ENCODE measurements at places on chromosomes 1 and 21. TPM values are rescaled to one million over a fixed set of nuclear protein-coding genes. Genes with fewer than 3 reads are reported as not detected.
A peak's percentile ranks its signal among the peaks of the same experiment; 100 is the strongest.

The BGLAP gene
- total RNA-seq: 2.2 TPM

The DCST2 gene
- not detected for total RNA-seq

The ADSS2 gene
- 52.8 TPM for total RNA-seq

GRCh38 chr1:22038036-22038435, 14.5 kb upstream of the CDC42 start:
- DNase-seq: no peak
- no peak overlapping the region for H3K4me3 ChIP-seq
- H3K27ac ChIP-seq: no peak overlapping the region
- H3K36me3 ChIP-seq: no peaks in the 10 kb centered on the region
- H3K4me1 ChIP-seq: no peaks in the 10 kb centered on the region
- H3K27me3 ChIP-seq: no peaks in the 10 kb centered on the region

DNA sequence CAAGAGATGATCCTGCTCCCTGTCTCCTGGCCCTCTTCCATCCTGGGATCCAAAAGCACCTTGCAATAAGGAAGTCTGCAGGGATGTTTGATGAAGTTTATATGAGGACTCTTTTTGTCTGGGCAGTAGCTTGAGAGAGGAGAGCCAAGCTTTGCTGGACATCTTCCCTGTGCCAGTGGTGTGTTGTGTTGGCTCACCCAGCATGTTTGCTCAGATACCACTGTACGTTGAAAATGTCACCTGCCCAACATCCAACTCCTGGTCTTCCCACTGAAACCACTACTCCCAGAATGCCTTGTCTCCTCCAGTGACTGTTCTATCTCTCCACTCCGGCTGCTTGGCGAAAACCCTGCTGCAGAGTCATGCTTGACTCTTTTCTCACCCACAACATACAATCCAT, 12.8 kb downstream of the CDK18 start:
- peak; percentile 81 for DNase-seq
- peaks cover 21% of the 10 kb centered on the region for H3K27me3 ChIP-seq
- H3K4me3 ChIP-seq: no peak overlapping the region
- no peaks in the 10 kb centered on the region for H3K4me1 ChIP-seq

GRCh38 chr1:153292185-153292584, 20.6 kb downstream of the PGLYRP3 start:
- no peaks in the 10 kb centered on the region for H3K4me1 ChIP-seq
- no peak overlapping the region for H3K4me3 ChIP-seq
- DNase-seq: no peak
- no peaks in the 10 kb centered on the region for H3K27me3 ChIP-seq

DNA sequence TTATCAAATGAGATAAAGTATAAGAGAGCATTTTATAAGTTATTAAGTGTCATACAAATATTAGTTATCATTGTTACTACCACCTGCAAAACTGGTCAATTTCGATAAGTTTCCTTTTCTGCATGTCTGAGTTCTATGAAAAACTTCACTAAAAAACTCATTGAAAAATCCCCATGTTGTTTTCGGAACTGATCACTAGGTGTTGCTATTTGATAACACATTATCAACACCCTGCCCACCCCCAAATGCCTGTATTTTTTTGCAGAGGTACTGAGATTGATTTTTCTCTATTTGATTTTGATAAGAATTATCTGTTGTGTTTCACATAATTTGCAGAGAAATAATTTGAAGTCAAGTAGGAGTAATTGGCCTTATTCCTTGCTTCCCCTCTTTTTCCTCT, 22.1 kb upstream of the DISP1 start:
- peaks cover 12% of the 10 kb centered on the region for H3K27me3 ChIP-seq
- H3K4me3 ChIP-seq: no peak overlapping the region
- no peak overlapping the region for H3K27ac ChIP-seq
- no peak for DNase-seq

GRCh38 chr1:11898831-11899467, 27.3 kb downstream of the KIAA2013 start:
- DNase-seq: peak; percentile 75
- no peaks in the 10 kb centered on the region for H3K36me3 ChIP-seq
- H3K27me3 ChIP-seq: peaks cover 32% of the 10 kb centered on the region
- H3K4me1 ChIP-seq: no peaks in the 10 kb centered on the region

DNA sequence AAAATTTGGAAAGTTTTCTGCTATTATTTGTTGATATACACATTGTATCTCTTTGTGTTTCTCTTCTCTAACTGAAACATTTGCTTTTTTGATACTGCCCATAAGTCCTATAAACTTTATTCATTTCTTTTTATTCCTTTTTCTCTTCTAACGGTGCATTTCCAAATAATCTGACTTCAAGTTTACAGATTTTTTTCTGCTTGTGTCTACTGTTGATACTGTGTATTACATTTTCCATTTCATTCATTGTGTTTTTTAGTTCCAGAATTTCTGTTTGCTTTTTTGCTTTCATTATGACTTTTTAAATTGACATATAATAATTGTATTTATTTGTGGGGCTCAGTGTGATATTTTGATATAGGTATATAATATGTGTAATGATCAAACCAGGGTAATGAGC, 38.3 kb upstream of the PLA2G2A start:
- no peaks in the 10 kb centered on the region for H3K36me3 ChIP-seq
- H3K4me3 ChIP-seq: no peak overlapping the region
- H3K27ac ChIP-seq: no peak overlapping the region
- H3K27me3 ChIP-seq: no peaks in the 10 kb centered on the region
- no peaks in the 10 kb centered on the region for H3K4me1 ChIP-seq

DNA sequence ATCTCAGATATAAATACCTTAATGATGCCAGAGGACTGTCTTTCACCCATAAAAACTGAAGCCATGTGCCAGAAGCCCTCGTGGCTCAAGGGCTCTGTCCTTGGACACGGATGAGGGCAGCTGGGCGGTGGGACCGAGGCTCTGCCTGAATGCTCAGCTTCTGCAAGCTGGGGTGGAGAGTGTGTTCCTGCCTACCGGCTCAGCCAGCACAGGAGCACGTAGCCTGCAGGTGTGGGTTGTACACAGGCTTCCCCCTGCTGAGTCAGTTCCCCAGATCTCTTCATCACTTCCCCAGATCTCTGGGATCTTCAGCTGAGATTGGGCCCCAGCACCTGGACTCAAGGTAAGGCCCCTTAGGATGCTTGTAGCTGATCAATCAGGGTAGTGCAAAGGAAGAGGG, 15.4 kb downstream of the KCNJ15 start:
- no peak overlapping the region for H3K27ac ChIP-seq
- H3K36me3 ChIP-seq: no peaks in the 10 kb centered on the region

DNA sequence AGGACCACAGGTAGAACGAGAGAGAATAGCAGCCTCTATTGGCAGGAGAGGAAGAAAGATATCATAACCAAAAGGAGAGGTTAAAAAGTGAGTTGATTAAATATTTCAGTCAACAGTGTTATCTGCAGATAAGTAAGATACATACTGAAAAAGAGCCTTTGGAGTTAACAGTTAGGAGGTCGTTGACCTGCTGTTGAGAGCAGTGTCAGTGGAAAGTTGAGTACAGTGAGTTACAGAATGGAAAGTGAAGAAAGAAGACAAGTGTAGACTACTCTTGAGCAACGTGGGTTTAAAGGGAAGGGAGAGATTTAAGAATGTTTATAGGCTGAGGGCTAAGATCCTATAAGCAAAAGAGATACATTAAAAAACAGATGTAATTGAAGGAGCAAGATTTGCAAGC, 30.2 kb downstream of the GNAT2 start:
- H3K27me3 ChIP-seq: no peaks in the 10 kb centered on the region
- H3K27ac ChIP-seq: no peak overlapping the region
- no peaks in the 10 kb centered on the region for H3K4me1 ChIP-seq

All from osteoblast (primary cell).